NCI-H524 (cell line): ENCODE measurements at places on chromosomes 3 and 15.

GRCh38 chr3:140842984-140843649 lies 98.5 kb upstream of the SLC25A36 start:
- no peak for DNase-seq

- DNase-seq, result peak; percentile 44
Observed at GRCh38 chr15:67835297-67836133, 4.3 kb downstream of the RNU6-1 start.

DNA sequence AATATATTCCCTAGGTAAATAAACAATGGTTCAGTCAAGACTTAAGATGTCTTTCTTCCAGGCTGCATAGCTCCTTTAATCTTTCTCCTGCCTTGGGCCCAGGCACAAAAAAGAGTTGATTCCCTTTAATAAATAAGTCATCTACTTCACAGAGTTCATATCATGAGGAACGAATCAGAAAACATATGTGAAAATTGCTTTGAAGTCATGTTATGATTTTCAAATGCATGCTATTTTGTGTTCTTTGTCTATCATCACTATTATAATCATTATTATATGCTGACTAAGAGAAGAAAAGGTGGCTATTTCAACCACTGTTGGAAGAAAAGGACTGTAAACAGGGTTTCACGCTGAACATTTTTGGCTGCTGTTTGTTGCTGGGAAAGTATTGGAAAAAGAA lies 70.4 kb downstream of the LSAMP start:
- DNase-seq, result no peak

GRCh38 chr15:82128401-82129148 lies 82.8 kb upstream of the MEX3B start:
- DNase-seq, result no peak
